H7 (cell line): ENCODE measurements at places on chromosomes 1 and 21. TPM values are rescaled to one million over a fixed set of nuclear protein-coding genes. Genes with fewer than 3 reads are reported as not detected.

VASH2 gene
- total RNA-seq: 50.9 and 74.6 TPM in 2 replicates

ABCA4 gene
- total RNA-seq: 0.04 and 0.24 TPM in 2 replicates

ALG14 gene
- 0.67 and 0.73 TPM in 2 replicates for total RNA-seq

CNTN2 gene
- total RNA-seq: not detected in 2 replicates

ELAVL4 gene
- total RNA-seq: 0.42 and 1.7 TPM in 2 replicates

CA6 gene
- total RNA-seq: not detected in 2 replicates

TNFRSF8 gene
- total RNA-seq: 14.6 and 16.0 TPM in 2 replicates

DSTYK gene
- total RNA-seq: 10.9 and 13.9 TPM in 2 replicates

FAM78B gene
- 2.3 and 4.5 TPM in 2 replicates for total RNA-seq

S100A7A gene
- not detected in 2 replicates for total RNA-seq

- DNase-seq: no peak
Observed at GRCh38 chr1:105591681-105592080, 1464.8 kb upstream of the PRMT6 start.

DNA sequence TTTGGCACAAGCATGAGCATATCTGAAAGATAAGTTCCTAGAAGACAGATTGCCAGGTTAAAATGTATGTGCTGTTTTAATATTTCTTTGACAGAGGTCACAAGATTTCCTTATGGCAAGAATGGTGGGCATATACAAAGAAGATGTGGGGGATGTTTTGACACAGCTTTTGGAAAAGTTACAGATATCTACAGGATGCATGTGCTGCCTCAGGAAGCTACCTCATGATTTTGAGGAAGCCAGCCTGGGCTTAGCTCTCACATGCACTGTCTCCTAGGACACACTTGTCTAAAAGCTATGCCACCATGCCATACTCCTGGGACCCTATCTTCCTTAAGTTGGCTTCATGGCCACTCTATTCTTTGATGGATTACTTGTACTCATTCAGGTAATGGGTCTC lies 99.9 kb downstream of the C1orf94 start:
- no peak for DNase-seq

DNA sequence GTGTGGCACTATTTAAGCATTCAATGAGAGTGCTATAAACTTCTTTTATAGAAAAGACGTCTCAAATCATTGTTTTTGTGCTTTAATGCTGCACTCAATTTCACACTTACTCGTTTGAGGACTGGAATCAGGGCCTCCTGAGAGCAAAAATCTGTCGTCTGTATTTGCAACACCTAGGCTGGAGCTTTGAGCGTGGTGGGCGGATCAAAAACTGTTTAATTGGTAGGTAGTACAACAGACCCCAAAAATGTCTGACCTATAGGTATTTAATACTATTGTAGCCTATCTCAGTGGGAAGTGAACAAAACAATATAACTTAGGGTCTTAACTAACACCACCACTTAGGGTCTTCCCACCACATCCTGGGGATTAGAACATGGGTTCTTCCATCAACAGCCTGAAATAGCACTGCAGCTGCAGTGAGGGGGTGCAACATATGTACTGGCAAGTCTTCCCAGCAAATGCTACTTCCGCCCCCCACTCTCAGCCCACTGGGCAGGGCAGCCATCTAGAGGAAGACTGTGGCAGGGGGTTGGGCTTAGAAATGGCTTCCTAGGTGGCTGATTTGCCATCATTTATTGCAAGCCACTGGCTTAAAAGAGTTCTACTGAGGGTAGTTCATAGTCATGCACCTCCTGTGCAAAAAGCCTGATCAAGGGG lies 48.3 kb downstream of the CD46 start:
- DNase-seq: no peak

DNA sequence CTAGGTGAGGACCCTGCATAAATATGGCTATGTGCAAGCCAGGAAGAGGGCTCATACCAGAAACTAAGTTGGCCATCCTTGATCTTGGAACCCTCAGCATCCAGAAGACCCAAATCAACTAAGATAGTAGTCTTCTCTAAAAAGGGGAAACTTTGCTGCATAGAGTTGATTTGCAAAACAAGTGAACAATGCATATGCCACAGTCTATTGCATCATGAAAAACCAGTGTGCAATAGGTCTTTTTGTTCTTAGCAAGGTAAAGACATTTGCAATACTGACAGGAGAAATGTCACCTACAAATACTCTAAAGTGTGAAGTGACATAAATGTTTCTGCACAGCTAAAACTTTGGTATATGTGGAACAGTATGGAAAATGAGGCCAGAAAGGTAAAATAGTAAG lies 2.0 kb upstream of the IFI16 start:
- no peak for DNase-seq

DNA sequence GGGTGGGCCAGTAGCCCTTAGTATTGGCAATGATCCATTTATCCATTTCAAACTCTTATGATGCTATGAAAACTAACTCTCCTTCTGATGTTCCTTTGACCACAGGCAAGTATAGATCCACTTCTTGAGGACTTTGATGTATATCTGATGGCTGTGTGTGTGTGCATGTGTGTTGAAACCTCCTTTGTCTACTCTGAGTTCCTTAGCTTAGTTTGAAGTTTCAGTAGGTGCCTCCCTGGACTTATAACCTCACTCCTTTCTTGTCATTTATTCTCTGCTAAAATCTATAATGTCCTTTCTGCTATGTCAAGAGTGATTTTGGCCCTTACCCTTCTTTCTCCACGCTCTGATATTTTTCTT lies 409.3 kb downstream of the PRDM2 start:
- DNase-seq: no peak

DNA sequence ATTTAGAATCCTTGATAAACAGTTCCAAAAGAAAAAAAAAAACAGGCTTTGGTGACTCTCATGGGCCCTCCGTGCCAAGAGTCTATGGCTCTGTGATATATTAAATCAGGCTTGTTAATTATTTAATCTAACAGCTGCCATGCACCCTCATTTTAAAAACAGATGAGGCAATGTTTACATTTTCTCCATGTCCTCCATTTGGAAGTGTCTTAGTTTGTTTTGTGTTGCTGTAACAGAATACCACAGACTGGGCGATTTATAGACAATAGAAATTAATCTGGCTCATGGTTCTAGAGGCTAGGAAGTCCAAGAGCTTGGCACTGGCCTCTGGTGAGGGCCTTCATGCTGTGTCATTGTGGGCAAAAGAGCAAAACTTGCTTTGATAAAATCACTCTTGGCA lies 58.0 kb downstream of the B3GALT5 start:
- DNase-seq: no peak

GRCh38 chr1:16612332-16613172 lies 812 bp downstream of the NBPF1 start:
- peak; percentile 85 for DNase-seq

DNA sequence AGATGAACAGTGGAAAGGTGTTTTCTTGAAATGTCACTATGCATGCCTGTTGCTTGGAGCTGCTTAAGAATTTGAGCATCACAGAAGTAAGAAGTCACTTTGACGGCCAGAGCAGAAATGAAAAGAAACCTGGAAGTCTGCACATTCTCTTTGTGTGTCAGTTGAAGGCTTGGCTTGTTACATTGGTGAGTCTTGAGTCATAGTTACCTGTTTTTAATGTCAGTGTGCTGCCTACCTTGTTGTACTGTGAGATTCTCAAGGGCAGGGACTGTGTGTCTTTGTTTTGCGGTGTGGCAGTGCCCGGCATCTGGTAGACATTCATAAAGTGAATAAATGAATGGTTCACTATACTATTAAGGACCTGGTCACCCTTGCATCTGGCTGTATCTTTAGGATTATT lies 9.9 kb downstream of the OTUD3 start:
- no peak for DNase-seq

DNA sequence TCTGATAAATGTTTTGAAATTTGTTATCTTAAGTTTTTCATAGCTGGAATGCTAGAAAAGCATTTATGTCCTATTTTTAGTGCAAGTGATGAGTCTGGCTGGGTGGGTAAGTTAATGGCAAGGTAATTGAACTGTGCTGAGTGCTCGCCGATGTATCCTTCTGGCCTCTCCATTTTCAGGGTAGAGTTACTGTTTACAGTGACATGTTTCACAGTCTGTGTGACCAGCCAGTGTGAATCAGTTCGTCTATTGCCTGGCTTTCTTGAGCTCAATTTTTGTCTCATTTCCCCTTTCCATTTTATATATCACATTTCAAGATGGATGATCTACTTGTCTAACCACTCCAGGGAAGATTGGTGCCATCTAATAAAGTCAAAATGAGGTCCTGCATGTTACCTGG lies 44.1 kb downstream of the ITSN1 start:
- no peak for DNase-seq

DNA sequence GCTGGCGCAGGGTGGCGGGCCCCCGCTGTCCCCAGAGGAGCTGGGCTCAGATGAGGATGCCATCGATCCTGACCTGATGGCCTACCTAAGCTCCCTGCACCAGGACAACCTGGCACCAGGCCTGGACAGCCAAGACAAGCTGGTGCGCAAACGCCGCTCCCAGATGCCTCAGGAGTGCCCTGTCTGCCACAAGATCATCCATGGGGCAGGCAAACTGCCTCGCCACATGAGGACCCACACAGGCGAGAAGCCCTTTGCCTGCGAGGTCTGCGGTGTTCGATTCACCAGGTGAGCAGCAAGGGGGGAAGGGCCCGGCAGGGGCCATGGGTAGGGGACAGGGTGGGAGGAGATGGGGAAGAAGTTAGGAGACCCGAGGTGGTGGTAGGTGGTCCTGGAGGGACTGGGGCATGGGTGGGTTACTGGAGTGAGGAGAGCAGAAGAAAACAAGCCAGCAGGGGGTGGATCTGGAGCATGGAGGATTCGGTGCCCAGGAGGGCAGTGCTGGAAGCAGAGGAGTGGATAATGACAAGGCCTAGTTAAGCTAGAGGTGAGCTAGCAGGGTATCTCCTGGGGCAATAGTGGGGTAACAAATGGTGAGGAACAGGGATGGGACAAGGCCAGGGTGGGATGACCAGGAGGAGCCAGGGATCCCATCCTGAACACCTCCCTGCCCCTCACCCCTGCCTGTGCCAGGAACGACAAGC lies 13.1 kb downstream of the ZBTB7B start:
- no peak for DNase-seq

- peak; percentile 2 for DNase-seq
Observed at GRCh38 chr1:197471248-197471985, 203.4 kb downstream of the CRB1 start.

GRCh38 chr1:107454791-107455190 lies 314.0 kb downstream of the NTNG1 start:
- no peak for DNase-seq

- DNase-seq: no peak
Observed at GRCh38 chr1:28885977-28886730, 28.2 kb upstream of the EPB41 start.

DNA sequence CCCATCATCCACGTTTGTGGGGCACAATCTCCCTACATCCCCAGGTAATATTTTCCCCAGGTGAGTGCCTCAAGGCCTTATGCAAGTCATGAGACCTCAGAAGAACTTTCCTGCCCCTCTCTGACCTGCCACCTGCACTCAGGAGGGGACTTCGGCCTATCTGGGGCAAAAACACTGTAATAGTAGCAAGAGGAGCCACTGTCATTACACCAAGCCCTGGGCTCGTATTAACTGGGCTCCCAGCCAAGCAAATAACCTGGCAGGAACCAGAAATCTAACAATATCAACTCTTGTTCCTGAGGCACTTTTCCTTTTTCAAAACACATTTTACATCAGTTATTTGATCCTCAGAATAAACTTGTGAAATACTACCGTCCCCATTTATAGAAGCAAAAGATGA lies 30.9 kb downstream of the LAMB3 start:
- no peak for DNase-seq

DNA sequence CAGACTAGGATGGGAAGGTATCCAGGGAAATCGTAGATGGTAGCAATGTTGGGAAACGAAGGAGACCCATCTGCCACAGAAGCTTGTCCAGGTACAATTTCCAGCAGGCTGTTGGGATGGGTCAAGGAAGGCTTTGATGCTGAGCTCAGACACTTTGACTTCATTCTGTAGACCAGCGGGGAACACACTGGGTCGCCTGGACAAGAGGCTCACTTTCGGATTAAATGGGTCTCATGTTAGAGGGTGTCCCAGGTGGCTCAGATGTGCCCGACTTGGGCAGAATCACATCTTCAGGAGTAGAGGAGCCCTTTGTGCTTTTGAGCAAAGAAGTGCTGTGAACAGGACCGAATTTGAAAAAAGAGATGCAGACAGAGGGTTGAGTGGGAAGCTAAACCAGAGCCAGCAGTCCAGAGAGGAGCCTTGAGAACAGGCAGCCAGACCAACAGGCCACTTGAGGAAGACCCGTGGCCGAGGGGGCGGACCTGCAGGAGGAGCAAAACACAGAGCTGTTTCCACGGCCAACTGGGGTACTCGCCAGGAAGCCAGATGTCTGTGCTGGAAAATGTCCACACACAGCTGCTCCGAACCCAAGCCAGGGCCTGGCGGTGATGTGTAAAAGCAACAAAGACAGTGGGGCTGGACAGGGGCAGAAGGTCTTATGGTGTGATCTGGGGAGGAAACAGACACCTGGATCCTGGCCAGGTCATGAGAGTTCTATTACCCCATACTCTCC lies 146.9 kb downstream of the AJAP1 start:
- no peak for DNase-seq
